Esophagus muscularis mucosa (tissue), 4 donors: ENCODE measurements at places on chromosomes 4 and X. TPM values are rescaled to one million over a fixed set of nuclear protein-coding genes. Genes with fewer than 3 reads are reported as not detected.

Gene PDCL2
- not detected for total RNA-seq

Gene HAND2
- total RNA-seq, result 114 TPM

Gene SYTL4
- 30.7 TPM for total RNA-seq

Gene TIMP1
- total RNA-seq, result 251 TPM

Gene SPIN3
- total RNA-seq, result 9.7 TPM

Gene CCDC110
- 5.1 TPM for total RNA-seq

Gene LRAT
- 0.29 TPM for total RNA-seq

GRCh38 chrX:18793601-18794089 lies 86.2 kb downstream of the PPEF1 start:
- H3K4me3 ChIP-seq, result no peak overlapping the region
- H3K36me3 ChIP-seq, result no peaks in the 10 kb centered on the region
- DNase-seq, result no peak
- H3K4me1 ChIP-seq, result no peaks in the 10 kb centered on the region
- H3K27ac ChIP-seq, result no peak overlapping the region

GRCh38 chr4:26692014-26692726 lies 108.3 kb downstream of the TBC1D19 start:
- peaks cover 5% of the 10 kb centered on the region for H3K36me3 ChIP-seq
- no peak overlapping the region for H3K4me3 ChIP-seq

DNA sequence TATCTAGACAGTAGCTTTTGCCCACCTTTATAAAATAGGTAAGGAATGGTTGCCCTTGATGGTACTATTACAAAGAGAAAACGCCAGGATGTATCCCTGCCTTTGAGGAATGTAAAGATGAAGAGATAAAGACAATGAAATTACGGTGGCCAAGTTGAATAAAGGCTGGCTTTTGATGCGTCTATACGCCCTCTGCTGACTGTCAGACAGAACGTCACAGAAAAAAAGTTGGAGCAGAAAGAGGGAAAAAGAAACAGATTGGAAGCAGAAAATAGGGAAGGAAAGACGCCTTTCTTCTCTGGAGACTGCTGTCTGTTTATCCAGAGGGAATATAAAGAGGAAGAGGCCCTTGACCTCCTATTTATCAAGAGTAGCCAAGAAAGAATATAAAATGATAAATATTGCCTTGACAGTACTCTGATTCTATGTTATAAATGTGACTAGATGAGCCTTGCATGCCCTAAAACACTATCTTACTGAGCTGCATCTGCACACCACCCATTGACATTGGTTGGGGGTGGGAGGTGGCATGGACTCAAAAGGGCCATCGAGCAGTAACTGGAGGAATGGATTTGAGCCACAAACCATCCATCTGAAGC lies 30.6 kb downstream of the PCDH19 start:
- no peaks in the 10 kb centered on the region for H3K36me3 ChIP-seq
- no peak for DNase-seq
- H3K27me3 ChIP-seq, result no peaks in the 10 kb centered on the region
- no peak overlapping the region for H3K4me3 ChIP-seq
- H3K27ac ChIP-seq, result no peak overlapping the region
- H3K4me1 ChIP-seq, result peaks cover 3% of the 10 kb centered on the region

DNA sequence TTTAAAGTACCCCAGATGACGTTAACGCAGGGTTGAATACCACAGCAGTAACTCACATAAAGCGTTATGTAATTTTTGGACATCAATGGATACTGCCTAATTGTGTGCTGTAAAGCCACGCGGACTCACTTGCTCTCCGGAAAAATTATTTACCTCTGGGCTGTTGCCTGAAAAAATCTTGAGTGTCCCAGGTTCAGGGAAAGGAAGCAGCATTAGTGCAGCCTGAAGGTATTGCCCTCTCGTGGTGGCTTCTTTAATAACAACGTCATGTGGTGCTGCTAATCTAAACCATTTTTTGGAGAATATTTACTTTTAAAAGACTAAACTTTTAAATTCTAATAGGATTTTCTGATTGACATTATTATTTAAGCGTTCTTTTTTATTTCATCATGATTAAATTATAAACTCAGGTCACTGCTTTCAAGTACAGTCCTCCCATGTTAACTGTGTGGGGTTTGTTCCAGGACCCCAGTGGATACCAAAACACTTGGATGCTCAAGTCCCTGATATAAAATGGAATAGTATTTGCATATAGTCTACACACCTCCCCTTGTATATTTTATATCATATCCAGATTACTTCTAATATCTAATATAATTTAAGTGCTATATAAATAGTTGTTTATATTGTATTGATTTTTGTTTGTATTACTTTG lies 384.8 kb downstream of the FAM133A start:
- H3K27me3 ChIP-seq, result no peaks in the 10 kb centered on the region
- no peak overlapping the region for H3K27ac ChIP-seq
- no peaks in the 10 kb centered on the region for H3K4me1 ChIP-seq
- no peaks in the 10 kb centered on the region for H3K36me3 ChIP-seq

- no peak for DNase-seq
- H3K27me3 ChIP-seq, result no peaks in the 10 kb centered on the region
- no peak overlapping the region for H3K4me3 ChIP-seq
- no peaks in the 10 kb centered on the region for H3K4me1 ChIP-seq
- no peaks in the 10 kb centered on the region for H3K36me3 ChIP-seq
These were observed 42.4 kb upstream of the ARHGEF6 start for GRCh38 chrX:136823175-136823574.

GRCh38 chrX:27598312-27598711 lies 8.2 kb downstream of the DCAF8L2 start:
- no peaks in the 10 kb centered on the region for H3K27me3 ChIP-seq
- no peak overlapping the region for H3K27ac ChIP-seq
- no peak overlapping the region for H3K4me3 ChIP-seq
- no peak for DNase-seq
- H3K36me3 ChIP-seq, result no peaks in the 10 kb centered on the region
- no peaks in the 10 kb centered on the region for H3K4me1 ChIP-seq

DNA sequence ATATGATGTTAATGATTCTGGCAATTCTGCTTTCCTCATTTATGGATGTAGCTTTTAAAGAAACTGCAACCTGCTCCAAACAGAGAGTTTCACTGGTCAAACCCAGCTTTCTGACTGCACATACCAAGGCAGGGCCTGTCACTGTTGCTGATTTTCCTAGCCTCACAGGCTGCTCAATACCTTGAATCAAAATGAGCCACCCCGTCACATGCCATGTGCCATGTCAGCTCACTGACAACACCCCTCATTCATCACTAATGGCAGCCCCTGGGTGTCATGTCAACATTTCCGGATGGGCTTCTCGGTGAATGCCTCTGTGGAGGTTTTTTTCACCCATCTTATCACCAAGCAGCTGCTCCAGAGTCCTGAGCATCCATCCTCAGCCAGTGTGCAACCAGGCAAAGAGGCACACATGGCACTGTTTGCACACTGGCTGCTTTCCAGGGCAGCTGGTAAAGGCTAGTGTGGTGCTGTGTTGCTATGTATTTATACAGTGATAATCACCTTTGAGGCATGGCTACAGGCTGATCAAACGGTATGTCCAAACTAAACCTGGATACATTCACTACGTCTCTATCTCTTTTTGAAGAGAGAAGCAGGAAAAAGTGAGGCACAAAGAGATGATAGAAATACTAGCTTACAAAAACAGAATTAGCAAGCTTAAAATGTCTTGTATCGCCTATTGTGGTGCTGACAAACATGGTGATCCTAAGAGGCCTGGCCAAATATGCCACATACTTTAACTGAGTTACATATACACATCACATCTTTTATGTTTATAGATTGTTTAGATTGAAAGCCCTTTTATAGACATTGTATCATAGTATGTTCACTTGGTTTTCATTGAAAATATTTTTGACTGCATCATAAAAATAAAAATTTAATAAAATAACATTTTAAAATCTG lies 94.6 kb upstream of the INPP4B start:
- no peak for DNase-seq
- H3K36me3 ChIP-seq, result no peaks in the 10 kb centered on the region
- no peaks in the 10 kb centered on the region for H3K4me1 ChIP-seq
- no peaks in the 10 kb centered on the region for H3K27me3 ChIP-seq
- H3K27ac ChIP-seq, result no peak overlapping the region

- H3K36me3 ChIP-seq, result no peaks in the 10 kb centered on the region
- H3K27me3 ChIP-seq, result no peaks in the 10 kb centered on the region
- DNase-seq, result no peak
- H3K4me1 ChIP-seq, result no peaks in the 10 kb centered on the region
- H3K27ac ChIP-seq, result no peak overlapping the region
These were observed 21.7 kb upstream of the MFAP3L start for GRCh38 chr4:170047771-170048354.

DNA sequence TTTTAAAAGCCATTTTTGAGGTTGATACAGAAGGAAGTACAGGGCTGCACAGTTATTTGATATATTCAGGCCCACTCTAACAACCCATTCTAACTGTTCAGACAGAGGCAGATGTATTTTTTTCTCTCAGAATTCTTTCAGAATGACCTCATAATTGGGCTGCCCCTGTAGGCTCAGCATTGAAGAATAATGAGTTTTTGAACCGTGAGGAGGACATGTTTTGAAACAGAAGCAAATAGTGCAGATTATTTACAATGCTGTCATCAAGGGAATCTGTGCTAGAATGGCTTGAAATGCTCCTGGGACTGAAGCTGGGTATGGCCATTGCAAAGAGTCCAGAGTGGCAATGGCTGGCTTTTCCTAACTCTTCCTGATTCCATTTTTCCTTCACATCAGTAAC lies 158.1 kb downstream of the SOX3 start:
- no peak overlapping the region for H3K27ac ChIP-seq
- no peaks in the 10 kb centered on the region for H3K4me1 ChIP-seq
- no peaks in the 10 kb centered on the region for H3K27me3 ChIP-seq
- H3K36me3 ChIP-seq, result no peaks in the 10 kb centered on the region

DNA sequence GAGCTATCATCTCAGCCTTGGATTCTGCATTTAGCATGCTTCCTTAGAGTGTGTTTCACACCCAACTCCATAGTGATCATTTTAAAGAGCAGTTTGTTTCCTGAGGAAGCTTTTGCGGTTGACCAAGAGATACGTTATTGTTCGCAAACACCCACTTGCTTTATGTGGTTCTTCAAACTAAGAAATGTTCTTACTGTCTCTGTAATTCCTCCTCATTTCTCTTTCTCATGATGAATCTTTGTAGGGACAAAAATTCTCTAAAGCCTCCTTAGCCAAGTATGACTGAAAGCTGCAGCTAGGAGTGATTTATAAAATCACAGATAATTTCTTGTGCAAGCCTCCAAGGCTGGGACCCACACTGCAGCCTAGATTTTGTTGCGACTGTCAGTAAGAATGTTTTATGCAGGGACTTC lies 10.0 kb downstream of the TNIP3 start:
- no peak for DNase-seq
- peaks cover 9% of the 10 kb centered on the region for H3K4me1 ChIP-seq
- no peaks in the 10 kb centered on the region for H3K36me3 ChIP-seq
- H3K4me3 ChIP-seq, result no peak overlapping the region
- no peak overlapping the region for H3K27ac ChIP-seq
- no peaks in the 10 kb centered on the region for H3K27me3 ChIP-seq

GRCh38 chr4:1958276-1959103 lies 50.3 kb downstream of the NELFA start:
- H3K4me3 ChIP-seq, result no peak overlapping the region
- no peaks in the 10 kb centered on the region for H3K27me3 ChIP-seq

- peaks cover 6% of the 10 kb centered on the region for H3K4me1 ChIP-seq
- H3K27ac ChIP-seq, result no peak overlapping the region
- no peak for DNase-seq
- H3K27me3 ChIP-seq, result no peaks in the 10 kb centered on the region
These were observed 143.9 kb upstream of the DIPK2B start for GRCh38 chrX:45344594-45344993.

- no peaks in the 10 kb centered on the region for H3K4me1 ChIP-seq
- H3K27ac ChIP-seq, result no peak overlapping the region
- no peaks in the 10 kb centered on the region for H3K36me3 ChIP-seq
These were observed 21.8 kb upstream of the GRPR start for GRCh38 chrX:16101581-16101980.

DNA sequence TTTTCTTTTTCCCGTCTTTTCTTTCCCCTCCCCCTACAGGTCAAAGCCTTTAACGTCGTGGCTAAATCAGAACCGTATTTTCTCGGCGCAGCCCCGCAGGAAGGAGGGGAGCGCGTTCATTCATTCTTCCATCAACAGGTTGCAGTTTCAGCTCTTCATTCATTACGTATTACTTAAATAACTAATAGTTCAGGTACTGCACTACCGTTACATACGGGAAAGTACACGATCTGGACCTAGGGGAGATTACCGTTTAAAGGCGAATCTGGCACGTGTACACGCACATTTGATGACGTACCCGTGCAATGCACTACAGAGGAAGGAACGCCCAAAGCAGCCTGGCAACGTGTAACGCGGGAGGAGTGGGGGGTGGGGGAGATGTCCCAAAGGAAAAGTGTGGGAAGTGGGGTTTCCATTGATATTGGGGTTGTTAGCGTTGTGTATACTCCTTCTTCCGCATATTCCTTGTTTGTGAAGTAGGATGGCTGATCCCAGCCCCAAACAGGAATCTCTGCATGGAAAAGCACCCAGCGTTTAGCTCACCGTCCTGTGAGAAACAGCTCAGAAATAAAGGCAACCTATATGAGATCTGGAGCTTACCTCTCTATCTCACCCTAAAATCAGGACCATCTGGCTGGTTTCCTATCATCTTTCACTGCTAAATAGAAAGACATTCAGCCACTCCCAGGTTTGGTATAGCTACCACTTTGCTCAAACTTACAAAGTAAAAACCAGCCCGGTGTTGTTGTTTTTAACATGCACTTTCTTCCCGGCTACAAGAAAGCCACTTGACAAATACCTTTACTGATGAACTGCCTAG lies 585 bp upstream of the SEC24D start:
- peak overlapping the region; percentile 98 for H3K4me3 ChIP-seq
- H3K36me3 ChIP-seq, result peaks cover 20% of the 10 kb centered on the region
- no peaks in the 10 kb centered on the region for H3K27me3 ChIP-seq
- H3K27ac ChIP-seq, result peak overlapping the region; percentile 97

GRCh38 chr4:17024425-17024824 lies 126.0 kb upstream of the LDB2 start:
- H3K27me3 ChIP-seq, result no peaks in the 10 kb centered on the region
- peak; percentile 84 for DNase-seq
- H3K27ac ChIP-seq, result no peak overlapping the region
- H3K36me3 ChIP-seq, result no peaks in the 10 kb centered on the region

- H3K36me3 ChIP-seq, result no peaks in the 10 kb centered on the region
- peak overlapping the region; percentile 99 for H3K27ac ChIP-seq
- H3K27me3 ChIP-seq, result no peaks in the 10 kb centered on the region
- peaks cover 22% of the 10 kb centered on the region for H3K4me1 ChIP-seq
- DNase-seq, result no peak
- H3K4me3 ChIP-seq, result peak overlapping the region; percentile 90
These were observed 1.1 kb upstream of the TBC1D14 start for GRCh38 chr4:6908432-6909112.

GRCh38 chrX:13669246-13669737 lies 16.4 kb downstream of the TCEANC start:
- peaks cover 8% of the 10 kb centered on the region for H3K4me1 ChIP-seq
- no peak for DNase-seq
- peak overlapping the region; percentile 12 for H3K4me3 ChIP-seq
- H3K36me3 ChIP-seq, result no peaks in the 10 kb centered on the region
- peak overlapping the region; percentile 34 for H3K27ac ChIP-seq
